ENCODE measurements at places on chromosomes 6 and 20.

GRCh38 chr6:84979541-84979940 is 215.1 kb upstream of the TBX18 start:
- no peak for DNase-seq

DNA sequence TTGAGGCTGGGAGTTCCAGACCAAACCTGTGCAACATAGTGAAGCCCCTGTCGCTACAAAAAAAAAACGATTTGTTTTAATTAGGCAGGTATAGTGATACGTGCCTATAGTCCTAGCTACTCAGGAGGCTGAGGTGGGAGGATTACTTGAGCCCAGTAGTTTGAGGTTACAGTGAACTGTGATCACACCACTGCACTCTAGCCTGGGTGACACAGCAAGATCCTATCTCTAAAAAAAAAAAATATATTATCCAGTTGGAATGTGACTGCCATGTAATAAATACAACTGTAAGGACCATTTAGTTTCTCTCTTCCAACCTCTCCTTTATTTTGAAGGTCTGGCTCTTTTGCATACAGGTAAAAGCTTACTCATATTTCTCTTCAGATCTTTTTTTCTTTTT is 571.5 kb downstream of the UTRN start:
- no peak for DNase-seq

DNA sequence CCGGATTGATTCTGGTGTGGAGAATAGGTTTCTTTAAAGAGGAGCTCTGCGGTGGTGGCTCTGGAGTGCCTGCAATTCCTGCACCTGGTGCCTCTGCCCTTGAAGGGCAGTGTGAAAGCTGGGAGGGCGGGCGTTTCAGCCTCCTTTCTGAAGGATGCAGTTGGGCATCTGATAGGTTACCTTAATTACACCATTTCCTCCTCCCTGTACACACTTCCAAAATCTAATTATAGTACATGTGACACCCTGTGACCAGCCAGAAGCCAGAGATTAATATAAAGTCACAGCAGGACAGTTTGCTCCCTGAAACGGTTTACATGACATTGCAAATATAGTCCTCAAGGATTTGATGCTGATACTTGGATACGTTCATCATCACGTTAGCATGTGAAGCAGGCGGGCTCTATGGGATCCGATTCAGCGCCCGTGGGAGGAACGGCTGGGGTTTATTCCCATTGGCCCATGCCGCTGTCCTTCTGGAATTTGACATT is 548.2 kb downstream of the QKI start:
- no peak for DNase-seq

DNA sequence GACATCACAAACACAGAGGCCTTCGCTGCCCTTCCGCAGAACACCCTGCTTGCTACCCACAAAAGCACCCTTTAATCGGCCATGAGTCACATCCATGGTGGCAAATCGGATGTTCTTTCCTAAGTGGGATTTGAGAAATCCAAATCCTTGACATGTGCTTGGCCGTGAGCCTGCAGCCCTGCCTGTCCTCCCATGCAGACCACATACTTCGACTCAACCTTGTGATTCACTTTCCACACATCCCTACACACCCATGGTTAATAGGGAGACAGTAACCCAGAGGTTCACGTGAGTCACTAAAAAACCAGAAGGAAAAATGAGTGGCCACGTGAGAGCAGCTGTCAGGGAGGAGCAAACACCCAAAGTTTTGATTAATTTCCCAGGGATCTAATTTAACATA is 19.4 kb downstream of the RAMACL start:
- no peak for DNase-seq

- DNase-seq, result no peak
Measured at GRCh38 chr6:116439522-116440051, 21.6 kb upstream of the CALHM6 start.

DNA sequence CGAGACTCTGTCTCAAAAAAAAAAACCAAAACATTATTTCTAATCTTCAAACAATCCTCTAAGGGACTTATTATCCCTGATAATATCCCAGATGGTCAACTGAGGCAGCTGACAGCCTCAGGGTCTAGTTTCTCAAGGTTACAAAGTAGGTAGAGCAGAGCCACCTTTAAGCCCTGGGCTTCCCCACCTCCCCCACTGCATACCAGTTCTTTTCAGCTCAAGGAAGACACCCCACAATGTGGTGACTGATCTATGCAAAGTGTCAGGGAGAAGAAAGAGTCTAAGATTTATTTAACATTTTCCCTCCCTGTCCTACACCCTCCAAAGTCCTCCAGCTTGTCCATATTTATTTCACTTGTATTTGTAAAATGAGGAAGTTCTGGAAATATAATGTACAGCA is 60.5 kb upstream of the VGLL2 start:
- DNase-seq, result no peak

DNA sequence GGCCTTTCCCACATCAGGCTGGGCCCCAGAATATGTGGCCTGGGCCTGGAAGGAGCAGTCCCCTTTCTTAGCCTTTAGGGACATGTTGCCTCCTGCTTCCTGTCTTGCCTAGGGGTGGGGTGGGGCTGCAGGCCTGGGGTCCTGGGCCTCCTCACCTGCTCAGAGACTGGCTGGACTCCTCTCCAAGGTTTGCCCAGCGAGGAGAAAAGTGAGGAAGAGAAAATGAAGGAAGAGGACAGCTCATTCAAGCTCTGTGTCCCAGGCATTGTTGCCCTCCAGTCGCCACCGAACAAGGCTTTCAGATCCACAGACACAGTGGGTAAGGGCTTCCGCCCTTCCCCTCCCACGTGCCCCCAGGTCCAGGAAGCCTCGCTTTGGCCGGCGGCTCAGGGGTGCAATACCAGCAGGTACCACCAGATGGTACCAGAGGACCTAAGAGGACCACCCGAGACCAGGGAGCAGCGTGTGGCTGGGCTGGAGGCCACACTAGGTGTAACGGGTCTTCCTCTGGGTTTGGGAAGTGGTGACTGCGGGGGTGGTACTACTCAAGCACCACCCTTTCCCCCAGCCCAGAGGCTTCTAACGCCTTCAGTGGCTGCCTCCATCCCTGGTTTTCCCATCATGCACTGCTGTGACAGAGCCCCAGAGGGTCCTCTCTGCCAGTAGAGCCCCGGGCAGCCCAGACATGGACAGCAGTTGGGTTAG is 5.5 kb upstream of the BAK1 start:
- peak; percentile 75 for DNase-seq

- DNase-seq, result no peak
Measured at GRCh38 chr20:61728786-61729770, 336.6 kb downstream of the TAF4 start.

DNA sequence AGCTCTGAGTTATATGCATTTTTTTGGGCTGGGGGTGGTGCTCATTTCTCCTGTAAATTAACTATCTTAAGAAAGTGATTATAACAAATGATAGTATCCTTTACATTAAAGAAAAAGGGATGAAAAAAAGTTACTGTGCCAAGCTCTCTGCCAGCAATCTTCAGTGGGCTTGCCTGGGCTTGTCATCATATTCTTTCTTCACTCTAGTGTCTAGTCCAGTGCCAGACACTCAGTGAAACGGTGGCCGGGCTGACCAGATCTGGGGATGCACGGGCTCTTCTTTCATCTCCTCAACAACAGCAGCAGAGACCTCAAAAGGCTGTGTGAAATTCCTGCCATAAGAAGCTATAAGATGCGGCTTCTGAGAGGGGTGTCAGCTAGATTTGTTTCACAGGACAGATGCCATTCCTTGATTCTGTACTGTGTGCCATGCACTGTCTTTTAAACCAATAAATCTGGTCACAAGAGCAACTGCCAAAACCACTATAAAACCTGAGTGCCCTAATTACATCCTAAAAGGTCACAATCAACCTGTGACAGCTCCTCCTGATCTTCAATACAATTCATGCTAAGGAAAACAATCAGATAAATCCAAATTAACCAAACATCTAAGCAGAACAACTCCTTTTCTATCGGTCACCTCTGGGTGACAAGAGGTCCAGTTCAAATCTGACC is 12.1 kb downstream of the EXOC2 start:
- no peak for DNase-seq

DNA sequence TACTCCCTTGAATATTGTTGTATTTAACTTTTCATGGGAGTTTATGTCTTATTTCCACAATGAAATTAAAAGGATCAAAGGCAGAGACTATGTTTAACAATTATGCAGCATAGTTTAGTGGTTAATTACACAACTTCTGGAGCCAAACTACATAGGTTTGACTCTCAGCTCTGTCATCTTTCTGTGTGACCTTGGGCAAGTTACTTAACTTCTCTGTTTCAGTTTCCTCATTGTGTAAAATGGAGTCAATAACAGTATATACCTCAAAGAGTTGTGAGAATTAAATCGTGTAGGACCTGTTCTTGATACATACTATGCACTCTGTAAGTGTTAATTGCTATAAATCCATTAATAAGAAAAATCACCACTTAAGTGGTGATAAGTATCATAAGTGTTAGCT is 48.3 kb downstream of the BTBD9 start:
- no peak for DNase-seq

GRCh38 chr6:105740946-105741645 is 338.2 kb upstream of the PREP start:
- DNase-seq, result no peak

DNA sequence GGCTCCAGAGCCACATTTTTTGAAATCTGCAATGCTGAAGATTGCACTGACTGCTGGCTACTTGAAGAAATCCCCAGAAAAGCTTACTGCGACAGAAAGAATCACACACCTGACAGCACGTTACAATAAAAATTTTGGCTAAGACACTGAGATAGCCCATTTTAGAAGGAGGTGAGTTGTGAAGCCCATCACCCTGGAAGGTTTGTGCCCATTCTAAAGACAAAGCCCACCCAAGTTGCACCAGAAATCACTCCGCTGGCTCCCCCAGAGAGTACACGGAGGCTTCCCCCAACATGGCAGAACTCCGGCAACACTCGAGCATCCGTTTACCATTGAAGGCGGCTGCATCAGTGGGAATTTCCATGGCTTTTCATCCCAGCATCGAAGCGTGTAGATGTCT is 29.4 kb downstream of the LPA start:
- no peak for DNase-seq

DNA sequence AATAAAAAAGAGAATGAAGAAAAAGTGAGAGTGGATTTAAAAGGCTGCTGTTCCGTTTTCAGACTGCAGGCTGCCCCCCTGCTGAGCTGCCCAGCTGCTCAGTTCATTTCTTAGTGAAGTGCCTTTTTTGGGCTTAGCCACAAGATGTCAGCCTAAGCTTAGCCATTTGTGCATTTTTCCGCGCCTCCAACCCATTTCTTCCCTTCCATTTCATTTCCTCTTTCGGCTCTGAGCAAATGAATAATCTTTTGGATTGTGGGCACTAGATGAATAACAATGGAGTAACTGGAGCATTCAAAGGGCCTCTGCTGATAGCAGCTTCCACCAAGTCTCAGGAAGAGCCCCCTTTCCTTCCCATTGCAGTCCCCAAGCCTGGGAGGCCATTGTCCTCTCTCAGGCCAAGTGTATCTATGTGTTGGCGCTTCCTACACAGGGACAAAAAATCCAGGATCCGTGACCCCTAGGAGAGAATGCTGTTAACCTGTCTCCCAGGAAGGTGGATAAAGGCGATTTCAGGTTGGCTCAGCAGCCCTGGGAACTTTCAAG is 83.5 kb upstream of the SPTLC3 start:
- peak; percentile 8 for DNase-seq

GRCh38 chr6:116382587-116382986 is 11.8 kb downstream of the DSE start:
- DNase-seq, result no peak

DNA sequence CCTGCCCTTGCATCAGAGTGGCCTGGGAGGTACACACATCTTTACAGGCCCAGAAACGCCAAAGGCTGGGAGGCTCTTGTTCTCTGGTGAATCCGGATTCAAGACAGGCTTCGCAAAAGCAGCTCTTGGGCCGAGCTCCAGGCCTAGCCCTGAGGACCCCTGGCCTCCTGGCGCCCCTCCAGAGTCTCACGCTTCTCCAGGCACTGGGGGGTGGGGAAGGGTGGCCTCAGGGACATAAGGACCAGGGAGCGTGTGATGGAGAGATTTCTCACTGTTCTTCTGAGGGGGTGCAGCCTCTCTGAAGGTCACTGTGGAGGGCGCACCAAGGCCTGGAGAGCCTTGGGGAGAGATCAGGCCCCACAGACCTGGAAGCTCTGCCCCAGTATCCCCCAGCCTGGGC is 349.2 kb downstream of the ZFAND3 start:
- DNase-seq, result no peak
